ENCODE measurements at places on chromosomes 3 and 15.

- DNase-seq = no peak
These were observed 34.3 kb upstream of the ANKRD34C start for GRCh38 chr15:79248183-79248582.

- no peak for DNase-seq
These were observed 777 bp downstream of the RNU5B-1 start for GRCh38 chr15:65305150-65305758.

- no peak for DNase-seq
These were observed at the start of gene CYFIP1 for GRCh38 chr15:22980189-22981050. CYFIP1 (minus strand) TSS chr15:22980368; CDS start chr15:22947285, 33,083 bp downstream.

- DNase-seq = no peak
These were observed 66.2 kb downstream of the MCTP2 start for GRCh38 chr15:94297558-94297957.

GRCh38 chr3:84959470-84960271 lies 882 bp downstream of the CADM2 start:
- DNase-seq = no peak

DNA sequence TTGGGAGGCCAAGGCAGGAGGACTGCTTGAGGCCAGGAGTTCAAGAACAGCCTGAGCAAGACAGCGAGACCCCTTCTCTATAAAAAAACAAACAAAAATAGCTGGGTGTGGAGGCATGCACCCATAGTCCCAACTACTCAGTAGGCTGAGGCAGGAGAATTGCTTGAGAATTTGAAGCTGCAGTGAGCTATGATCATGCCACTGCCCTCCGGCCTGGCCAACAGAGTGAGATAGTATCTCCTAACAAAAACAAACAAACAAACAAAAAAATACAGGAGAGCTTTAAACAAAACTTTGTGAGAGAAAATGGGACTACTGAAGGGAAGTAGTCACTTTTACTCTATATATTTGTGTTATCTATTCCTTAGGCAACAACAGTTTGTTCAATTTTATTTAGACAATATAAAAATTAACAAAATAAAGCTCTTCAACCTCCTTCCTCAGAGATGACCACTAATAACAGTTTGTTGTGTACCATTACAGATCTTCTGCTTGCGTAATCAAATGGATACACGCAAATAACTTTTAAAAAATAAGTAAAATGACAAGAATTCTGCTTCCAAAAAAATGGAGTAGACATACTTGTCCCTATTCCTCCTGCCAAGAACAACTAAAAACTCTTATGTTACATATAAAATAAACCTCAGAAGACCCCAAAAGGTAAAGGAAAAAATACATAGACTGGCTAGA lies 17.4 kb downstream of the PHC3 start:
- DNase-seq = no peak

DNA sequence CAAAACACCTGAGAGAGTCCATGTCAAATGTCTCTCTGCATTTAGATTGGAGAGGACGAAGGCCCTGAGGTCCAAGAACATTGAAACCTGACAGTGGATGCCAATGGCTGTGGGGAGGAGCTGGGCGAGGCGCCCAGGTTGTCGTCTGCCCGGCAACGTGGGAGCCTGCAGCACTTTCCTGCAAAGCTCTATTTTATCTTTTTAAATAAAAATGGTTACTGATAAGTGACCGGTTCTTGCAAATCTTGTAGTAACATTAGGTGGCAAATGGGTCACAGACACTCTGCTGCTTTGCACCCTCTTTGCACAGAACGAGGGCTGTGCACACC lies 19.5 kb upstream of the FANCD2 start:
- no peak for DNase-seq

- DNase-seq = no peak
These were observed 5.5 kb downstream of the UROC1 start for GRCh38 chr3:126512026-126512425.

DNA sequence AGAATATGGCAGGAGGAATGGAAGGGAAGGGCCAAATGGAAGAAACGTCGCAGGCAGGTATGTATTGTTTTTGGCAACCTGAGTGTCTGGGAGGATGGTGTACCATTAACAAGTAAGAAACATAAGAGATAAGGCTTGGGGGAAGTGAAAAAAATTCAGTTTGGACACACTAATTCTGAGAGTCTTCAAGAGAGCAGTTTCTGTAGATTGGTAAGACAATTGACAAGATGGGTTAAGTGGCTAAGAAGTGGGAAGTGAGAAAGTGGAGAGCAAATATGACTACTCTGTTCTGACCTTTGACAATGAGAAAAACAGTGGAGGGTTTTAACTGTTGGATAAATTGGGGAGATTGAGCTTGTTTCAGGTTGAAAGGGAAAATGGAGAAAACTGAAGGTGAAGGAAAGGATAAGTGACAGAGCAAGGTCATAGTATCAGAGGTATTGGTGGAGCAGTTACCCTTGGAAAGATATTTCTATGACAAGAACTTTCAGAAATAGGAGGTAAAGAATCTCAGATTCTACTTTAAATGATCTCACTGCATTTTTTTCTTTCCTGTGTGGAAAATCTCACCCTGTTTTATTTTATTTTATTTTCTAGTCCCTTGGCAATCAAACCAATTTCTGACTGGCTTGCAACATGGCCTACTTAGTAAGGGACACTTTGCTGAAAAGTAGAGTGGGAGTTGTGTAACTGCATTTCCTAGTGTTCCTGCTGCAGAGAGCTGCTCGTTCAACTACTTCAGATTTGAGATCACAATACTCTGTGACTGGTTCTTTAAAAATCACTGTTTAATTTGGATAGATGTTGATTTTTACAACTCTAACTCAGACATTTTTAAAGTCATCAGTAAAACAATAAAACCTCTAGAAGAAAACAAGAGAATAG lies 23.1 kb upstream of the GABPB1 start:
- no peak for DNase-seq

- DNase-seq = no peak
These were observed 40.1 kb downstream of the GASK1A start for GRCh38 chr3:43019006-43019809.

DNA sequence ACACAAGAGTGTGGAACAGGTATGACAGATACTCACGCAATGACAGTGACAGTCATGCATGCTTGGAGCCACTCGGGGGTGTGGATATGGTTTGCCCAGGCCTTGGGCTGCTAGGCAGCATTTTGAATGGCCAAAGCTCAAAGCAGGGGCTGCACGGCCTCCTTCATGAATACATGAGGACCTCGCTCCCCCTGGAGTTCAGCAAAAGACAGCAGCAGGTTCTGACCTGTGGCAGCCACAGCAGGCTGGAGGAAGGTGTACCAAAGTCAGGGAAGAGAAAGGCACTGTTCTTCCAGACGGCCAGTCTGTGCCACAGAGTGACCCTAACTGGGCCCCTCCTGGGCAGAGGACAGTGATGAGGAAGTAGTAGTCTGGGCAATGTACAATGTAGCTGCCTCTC lies 88.2 kb upstream of the C2CD4B start:
- DNase-seq = no peak

- DNase-seq = no peak
These were observed 1070.5 kb downstream of the SI start for GRCh38 chr3:164007765-164008164.

GRCh38 chr3:111970376-111970775 lies 8.4 kb upstream of the ABHD10 start:
- DNase-seq = no peak
